ENCODE measurements at places on chromosomes 7 and 10. TPM values are rescaled to one million over a fixed set of nuclear protein-coding genes. Genes with fewer than 3 reads are reported as not detected.
A peak's percentile ranks its signal among the peaks of the same experiment; 100 is the strongest.

GRCh38 chr7:39154815-39155214 is 177.1 kb downstream of the POU6F2 start:
- no peak for DNase-seq

DNA sequence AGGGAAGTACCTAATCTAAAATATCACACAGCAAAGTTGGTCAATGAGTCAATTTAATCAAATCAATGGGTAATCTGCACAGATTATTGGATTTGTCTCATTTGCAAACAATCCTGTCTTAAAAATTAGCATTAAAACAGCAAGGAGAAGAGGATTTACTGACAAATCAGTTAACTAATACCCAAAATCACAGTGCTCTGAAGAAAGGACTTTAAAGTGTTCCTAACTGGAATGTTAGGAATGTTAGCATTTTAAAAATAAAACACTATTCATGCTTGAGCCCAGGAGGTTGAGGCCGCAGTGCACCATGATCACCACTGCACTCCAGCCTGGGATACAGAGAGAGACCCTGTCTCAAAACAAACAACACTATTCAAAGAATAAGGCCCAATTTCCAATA is 83.1 kb downstream of the CHCHD3 start:
- no peak for DNase-seq

GRCh38 chr7:81501220-81501619 is 268.6 kb downstream of the HGF start:
- no peak for DNase-seq

- DNase-seq, result no peak
These were observed 14.0 kb downstream of the GATAD1 start for GRCh38 chr7:92461027-92462003.

The MSS51 gene
- 5.2 TPM for total RNA-seq

The HOXA6 gene
- 15.8 TPM for total RNA-seq

- DNase-seq, result no peak
These were observed 459.1 kb downstream of the PTPRN2 start for GRCh38 chr7:158128572-158128971.

- DNase-seq, result no peak
These were observed 236.4 kb upstream of the TAC1 start for GRCh38 chr7:97495487-97495886.

DNA sequence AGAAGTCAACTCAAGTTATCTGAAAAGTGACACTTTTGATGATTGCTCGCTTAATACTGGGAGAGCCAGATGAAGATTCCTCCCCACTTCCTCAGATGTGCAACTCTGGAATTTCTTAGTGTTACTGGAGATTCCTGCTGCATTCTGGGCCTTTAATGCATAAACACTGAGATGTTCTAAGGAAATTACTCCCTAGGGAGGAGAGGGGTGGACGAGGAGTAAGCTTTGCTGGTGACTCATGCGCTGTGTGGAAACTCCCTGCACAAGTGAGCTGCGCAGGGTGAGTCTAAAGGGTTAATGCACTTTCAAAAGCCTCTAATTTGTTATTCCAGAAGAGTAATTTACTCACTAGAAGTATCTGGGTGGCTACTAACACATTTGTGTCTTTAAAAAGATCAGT is 46.3 kb downstream of the EGFR start:
- no peak for DNase-seq

GRCh38 chr7:117772421-117772820 is 100.8 kb downstream of the CTTNBP2 start:
- DNase-seq, result no peak

The PON2 gene
- 111 TPM for total RNA-seq

The TFR2 gene
- total RNA-seq, result 1.2 TPM

DNA sequence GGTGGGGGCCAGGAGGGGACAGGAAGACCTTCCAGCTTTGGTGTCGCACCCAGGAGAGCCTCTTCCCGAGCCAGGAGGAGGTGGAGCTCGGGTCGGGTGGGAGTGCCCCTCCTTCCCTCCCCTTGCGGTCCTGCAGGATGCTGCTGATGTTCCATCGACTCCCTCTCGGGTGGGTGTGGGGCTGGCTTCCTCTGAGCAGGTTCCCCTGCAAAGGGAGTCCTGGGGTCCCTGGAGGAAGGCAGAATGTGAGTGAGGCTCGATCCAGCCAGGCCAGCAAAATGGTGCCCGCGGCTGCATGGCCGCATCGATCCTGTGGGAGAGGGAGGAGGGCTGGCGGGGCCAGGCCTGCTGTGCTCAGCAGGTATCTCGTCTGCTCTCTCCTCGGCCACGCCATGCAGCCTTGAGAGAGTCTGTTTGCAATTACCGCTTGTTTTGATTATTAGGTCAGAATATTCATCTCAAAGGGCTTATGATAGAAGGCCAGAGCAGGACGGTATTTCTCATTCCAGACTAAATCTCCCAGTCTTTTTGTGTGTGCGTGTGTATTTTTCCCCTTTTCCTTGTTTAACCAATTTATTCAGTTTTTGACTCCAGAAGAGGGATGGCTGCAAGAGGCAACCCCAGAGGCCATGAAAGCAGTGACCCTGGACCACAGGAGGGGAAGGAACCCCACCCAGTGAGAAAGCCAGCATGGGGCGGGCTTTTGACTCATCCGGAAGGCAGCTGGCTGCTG is 137.3 kb upstream of the ZMIZ1 start:
- DNase-seq, result peak; percentile 88

The JAKMIP3 gene
- total RNA-seq, result 1.1 TPM

Measured in sciatic nerve (tissue), 2 donors.